ENCODE measurements at places on chromosomes 3 and 15. TPM values are rescaled to one million over a fixed set of nuclear protein-coding genes. Genes with fewer than 3 reads are reported as not detected.

PLIN1 gene
- total RNA-seq: 0.31 TPM

PAQR5 gene
- 1.5 TPM for total RNA-seq

CASR gene
- total RNA-seq: not detected

ESYT3 gene
- total RNA-seq: 1.6 TPM

PLA2G4D gene
- total RNA-seq: 0.19 TPM

CCDC50 gene
- 74.8 TPM for total RNA-seq

ZNF774 gene
- total RNA-seq: 5.7 TPM

GRCh38 chr15:60795889-60796288 lies 316.9 kb upstream of the ICE2 start:
- no peak for DNase-seq

- no peak for DNase-seq
Measured at GRCh38 chr3:49098429-49098828, 4.6 kb upstream of the QRICH1 start.

DNA sequence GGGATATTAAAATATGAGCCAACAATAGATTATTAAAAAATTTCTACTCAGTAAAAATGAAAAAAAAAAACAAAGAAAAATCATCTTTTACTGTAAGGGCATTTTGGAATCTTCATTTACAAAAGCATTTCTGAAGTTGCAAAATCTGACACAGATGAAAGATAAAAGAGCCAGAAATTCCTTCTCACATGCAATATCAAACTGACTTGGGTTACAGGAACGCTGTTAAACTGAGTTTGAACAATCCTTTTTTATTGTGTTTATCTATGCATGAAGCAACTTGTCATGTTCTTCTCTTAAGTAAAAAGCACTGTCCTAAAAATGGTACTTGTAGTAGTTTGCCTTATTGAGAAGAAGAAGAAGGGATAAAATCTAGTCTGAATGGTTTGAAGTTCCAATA lies 468.5 kb upstream of the KCNMB2 start:
- peak; percentile 38 for DNase-seq

- DNase-seq: peak; percentile 84
Measured at GRCh38 chr3:175149675-175150074, 290.5 kb downstream of the NAALADL2 start.

DNA sequence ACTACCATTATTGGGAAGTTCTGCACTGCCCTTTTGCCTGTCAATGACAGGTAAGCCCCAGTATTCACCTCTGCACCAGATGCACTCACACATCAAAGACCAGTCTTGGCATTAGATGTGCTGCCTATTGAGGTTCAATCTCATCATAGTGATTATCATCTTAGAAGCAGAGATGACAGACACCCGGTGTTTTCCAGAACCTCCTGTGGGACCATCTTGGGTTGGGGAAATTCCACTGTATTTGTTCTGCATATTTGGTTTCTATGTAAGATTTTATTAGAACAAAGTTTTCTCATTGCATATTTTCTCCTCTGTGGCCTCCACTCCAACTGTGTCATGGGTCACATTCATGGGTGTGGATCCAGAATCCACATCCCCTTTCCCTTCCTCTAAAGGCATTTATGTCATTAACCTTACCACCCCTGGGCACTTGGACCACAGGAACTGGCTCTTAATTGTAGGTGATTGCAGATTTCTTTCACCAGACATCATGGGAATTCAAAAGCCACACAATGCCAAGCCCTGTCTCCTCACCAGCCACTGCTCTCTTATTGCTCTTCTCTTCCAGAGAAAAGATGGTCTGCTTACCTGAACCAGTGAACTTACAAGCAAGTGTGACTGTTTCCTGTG lies 31.2 kb downstream of the PLA1A start:
- DNase-seq: peak; percentile 14

- DNase-seq: no peak
Measured at GRCh38 chr15:67189326-67190051, 65.0 kb downstream of the AAGAB start.

GRCh38 chr15:90664650-90665287 lies 52.4 kb upstream of the BLM start:
- no peak for DNase-seq

DNA sequence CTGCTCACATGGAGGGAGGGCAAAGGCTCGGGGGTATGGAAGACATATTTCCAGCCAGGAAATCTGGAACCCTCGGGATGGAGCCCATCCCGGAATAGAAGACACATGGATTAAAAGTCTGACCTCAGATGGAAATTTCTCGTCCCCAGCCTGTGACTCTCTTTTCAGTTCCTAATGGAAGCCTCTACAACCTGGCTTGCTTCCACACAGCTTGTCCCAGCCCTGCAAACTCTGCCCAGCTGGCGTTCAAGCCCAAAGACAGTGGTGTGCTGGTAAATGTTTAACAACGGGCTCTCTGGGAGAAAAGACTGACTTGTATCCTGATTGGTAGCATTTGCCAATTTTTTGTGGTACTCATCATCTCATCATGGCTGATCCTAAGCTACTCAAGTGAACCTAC lies 35.6 kb upstream of the TLE3 start:
- no peak for DNase-seq

DNA sequence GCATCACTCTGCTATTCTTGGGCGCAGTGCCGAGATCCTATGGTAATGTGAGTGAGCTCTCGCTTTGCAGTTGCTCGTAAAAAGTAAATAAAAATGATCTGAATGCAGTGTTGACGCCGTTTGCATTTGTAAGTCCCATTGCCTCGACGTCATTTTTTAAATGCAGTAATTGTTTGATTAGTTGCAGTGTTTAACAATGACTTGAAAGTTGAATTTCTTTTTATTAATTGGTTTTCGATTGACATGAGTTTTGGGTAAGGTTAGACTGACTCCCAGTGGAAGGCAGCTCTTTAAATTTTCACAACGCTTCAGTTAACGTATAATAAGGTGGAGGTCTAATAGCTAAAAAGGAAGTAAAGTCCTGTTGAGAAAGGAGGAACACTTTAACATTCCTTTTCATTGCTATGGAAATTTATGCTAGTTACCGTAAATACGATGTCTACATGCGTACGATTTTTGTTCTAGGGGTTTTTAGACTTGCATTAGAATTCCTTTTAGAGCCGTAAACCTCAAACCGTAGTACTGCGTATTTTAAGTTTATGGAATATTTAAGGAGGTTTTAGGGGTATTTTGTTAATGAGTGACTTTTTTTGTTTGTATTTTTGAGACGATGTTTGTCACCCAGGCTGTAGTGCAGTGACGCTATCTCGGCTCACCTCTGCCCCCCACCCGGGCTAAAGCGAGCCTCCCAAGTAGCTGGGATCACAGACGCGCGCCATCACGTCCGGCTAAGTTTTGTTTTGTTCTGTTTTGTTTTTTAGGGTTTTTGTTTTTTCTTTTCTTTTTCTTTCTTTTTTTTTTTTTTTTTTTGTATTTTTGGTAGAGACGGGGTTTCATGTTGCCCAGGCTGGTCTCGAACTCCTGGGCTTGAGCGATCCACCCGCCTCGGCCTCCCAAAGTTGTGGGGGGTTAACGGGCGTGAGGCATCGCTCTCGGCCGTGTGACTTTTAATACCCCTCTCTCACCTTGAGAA lies 1.4 kb downstream of the MORF4L1 start:
- DNase-seq: peak; percentile 16

GRCh38 chr15:31135523-31135922 lies 34.0 kb upstream of the TRPM1 start:
- no peak for DNase-seq

DNA sequence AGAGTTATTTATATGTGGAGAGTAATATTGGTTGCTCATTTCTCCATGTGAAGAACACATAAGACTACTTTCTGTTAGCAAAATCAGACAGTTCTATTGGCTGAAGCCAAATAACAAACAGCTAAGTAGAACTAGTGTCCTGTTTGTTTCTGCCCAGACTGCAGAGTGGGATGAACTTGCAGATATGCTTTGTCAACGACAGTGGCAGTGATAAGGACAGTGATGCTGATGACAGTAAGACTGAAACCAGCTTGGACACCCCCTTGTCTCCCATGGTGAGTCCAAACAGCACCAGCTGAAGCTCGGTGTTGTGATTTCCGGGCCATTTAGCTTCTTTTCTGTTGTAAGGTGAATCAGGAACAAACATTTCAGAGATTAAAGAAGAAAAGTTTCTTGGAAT lies 102.6 kb upstream of the IL12A start:
- DNase-seq: no peak

DNA sequence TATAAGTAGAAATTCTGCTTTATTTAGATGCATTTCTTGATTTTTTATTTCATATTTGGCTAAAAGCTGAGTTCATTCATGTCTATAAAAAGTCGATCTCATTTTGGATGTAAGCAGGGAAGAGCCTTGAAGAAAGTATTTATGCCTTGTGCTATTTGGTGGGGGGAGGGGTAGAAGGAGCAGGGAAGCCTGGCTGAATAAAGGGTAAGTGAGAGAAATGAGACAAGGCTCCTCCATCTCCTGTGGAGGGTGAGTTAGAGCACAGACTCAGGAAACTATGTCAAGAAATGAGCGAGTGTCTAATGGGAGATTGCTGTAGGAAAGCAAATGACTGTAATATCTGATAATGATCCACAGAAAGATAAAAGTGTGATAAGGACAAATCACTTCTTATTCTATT lies 121.8 kb upstream of the ATP11B start:
- no peak for DNase-seq

DNA sequence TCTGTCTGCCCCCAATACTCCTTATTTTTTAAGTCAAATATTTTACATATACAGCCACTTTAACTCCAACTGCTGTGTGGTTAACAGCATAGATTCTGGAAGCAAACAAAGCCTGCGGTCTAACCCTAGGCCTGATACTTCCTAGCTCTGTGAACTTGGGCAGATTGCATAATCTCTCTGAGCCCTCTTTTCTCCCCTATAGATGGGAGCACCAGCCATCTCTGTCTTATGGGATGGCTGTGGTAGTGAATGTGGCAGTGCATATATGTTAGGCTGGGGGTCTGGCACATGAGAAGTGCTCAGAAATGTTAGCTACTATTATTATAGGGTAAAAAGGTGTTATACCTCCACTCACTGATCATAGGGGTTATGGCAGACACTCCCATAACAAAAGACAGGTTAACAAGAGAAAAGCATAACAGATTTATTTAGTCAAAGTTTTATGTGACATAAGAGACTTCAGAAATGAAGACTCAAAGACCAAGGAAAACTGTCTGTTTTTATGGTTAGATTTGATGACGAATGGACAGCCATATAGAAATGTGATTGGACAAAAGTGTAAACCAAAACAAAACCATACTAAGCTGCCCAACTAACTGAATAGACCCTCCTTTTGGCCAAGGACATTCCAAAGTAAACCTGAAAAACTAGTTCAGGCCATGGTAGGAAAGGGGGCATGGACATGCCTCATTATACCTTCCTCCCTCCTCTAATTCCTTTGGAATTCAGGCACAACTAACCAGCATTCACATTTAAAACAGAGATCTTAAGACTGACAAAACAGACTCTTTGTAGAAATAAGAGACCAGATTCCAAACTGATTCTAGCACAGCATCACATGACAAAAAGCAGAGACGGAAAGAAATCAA lies 53.9 kb upstream of the DAZL start:
- DNase-seq: no peak

- DNase-seq: no peak
Measured at GRCh38 chr15:69074843-69075224, 60.3 kb downstream of the NOX5 start.

DNA sequence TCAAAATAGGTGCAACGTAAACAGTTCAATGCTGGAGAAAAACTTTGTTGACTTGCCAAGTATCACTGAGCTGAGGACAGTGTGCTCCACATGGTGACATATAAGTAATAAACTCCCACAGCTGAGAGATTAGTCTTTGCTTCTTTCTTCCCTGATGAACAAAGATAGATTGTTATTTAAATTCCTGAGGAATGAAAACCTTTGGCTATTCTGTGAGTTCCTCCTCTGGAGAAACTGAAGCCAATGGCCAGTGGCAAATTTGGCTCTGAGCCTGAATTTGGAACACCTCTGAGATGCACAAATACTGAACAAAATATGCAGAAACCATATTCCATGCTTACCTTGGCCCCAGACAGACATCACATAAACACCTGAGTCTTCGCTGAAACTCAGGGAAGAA lies 63.3 kb downstream of the RPL22L1 start:
- DNase-seq: peak; percentile 54

DNA sequence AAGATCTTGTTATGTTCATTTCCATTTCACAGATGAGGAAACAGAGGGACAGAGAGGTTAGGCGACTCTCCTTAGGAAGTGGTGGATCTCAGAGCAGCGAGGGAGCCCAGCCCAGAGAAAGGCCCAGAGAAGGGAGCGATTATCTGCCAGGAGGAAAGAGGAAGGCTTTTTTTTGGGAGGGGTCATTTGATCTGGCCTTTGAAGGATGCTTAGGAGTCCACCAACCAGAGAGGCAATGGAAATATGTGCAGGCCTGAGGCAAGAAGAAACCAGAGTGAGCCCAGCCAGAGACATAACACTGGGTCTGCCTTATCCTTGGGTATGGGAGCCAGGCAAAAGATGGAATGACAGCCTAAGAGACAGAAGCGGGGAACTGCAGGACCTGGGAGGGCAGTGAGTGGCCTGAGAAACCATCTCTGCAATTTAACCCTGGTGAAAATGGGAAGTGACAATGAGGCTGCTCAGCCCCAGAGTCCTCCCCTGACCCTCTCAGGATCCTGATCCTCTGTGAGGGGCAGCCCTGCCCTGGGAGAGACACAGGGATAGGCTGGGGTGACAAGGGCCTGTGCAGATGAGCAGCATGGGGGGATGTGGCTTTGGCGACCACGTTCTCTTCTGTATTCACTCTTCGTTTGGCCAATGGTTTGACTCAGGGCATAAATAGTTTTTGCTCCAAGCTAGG lies 163.2 kb downstream of the WNT7A start:
- DNase-seq: no peak

GRCh38 chr3:46955157-46955556 lies 21.4 kb downstream of the CCDC12 start:
- no peak for DNase-seq

GRCh38 chr3:184336547-184337398 lies 627 bp upstream of the FAM131A start:
- DNase-seq: peak; percentile 51

GRCh38 chr3:23916152-23916885 lies 471 bp downstream of the NKIRAS1 start:
- no peak for DNase-seq

DNA sequence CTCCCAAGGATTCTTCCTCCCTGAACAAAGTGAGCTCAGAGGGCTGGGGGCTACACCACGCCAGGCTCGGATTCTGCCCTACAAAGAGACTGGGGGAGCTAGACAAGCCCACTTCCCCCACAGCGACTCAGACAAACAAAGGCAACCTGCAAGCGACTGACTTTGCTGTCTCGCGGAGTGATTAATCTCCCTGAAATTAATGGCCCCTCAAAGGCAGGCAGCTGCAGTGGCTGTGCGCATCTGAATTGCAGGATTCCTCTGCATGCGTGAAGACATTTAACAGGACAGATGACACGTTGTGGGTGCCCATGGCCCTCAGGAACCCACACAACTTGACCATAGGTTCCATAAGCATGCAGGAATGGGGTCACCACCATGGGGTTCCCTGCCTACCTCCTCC lies 18.4 kb downstream of the CTXND1 start:
- DNase-seq: no peak

DNA sequence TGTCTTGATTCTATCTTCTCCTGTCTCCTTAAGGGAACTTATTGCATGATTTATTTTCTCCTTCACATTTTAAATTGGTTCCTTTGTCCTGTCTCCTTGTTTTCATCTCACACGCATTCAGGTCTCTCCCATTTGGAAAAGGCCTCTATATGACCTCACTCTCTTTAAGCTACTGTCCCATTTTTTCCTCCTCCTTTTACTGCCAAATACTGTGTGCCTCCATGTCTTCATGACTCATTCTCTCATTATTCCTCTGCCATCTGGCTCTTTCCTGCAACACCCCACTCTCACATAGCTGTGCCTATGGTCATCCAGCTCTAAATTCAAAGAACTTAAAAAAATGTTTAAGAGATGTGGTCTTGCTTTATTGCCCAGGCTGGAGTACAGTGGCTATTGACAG lies 48.0 kb downstream of the TYRO3 start:
- peak; percentile 63 for DNase-seq

- peak; percentile 33 for DNase-seq
Measured at GRCh38 chr3:183202004-183202722, 39.6 kb upstream of the LAMP3 start.
